DND-41 (cell line): ENCODE measurements at places on chromosomes 5 and 9.

DNA sequence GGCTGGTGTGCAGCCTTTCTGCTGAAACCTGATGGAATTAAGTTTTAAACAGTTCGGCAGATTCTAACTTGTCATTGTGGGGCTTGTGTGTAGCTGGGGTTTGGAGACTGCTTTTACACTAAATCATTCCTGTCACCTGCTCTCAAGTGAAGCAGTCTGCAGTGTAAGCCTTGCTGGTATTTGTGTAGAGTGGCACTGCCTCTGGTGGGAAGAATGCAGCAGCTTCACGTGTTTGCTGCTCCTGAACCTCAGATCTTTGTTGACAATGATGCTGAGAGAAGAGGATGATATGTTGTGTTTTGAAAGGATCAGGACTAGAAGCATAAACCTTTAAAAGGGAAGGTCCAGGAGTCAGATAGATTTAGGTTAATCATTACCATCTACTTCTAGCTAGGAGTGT is 88.1 kb downstream of the KDM4C start:
- DNase-seq = no peak

DNA sequence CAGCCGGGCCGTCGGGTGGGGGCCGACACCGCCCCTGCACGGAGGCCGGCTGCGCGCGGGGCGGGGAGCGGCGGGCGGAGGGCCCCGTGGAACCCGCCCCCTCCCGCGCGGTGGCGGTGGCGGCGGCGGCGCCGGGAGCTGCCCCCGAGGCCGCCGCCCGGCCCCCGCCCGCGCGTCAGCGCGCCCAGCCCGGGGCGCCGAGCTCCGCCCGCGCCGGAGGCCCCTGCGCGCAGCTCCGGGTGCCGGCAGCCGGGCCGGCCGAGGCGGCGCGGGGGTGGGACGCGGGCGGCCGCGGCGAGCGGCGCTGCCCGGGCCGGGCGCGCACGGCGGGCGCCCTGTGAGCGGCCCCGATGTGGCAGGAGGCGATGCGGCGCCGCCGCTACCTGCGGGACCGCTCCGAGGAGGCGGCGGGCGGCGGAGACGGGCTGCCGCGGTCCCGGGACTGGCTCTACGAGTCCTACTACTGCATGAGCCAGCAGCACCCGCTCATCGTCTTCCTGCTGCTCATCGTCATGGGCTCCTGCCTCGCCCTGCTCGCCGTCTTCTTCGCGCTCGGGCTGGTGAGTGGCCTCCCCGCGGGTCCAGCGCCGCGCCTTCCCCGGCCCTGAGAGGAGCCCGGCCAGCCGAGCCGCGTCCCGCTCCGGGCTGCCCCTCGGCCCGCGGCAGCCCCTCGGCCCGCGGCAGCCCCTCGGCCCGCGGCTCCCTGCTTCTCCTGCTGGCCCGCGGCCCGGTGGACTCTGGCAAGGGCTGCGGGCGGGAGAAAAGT is at the start of gene ADCY2:
Gene ADCY2 (plus strand): TSS at position 192 of the 766 bp plus-strand sequence. CDS start 159 bp downstream, at position 351.
- DNase-seq = no peak

GRCh38 chr5:133121080-133121479 is 69.3 kb downstream of the HSPA4 start:
- no peak for DNase-seq

DNA sequence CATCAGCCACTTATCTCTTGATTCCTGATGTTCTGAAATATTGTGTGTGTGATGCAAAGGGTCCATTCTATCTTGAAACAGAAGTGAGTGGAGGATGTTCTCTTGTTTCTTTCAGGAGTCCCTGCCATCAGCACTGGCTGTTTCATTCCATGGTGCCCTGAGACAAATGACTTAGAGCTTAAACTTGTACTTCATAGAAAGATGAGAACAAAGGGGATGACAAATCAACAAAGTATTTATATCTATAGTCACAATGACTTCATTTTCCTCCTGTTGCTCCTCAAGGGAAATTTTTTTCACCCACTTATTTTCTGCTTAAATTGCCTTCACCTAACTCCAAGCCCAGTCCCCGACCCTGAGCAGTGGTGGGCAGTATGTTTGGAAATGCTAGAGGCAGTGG is 171.6 kb downstream of the TARS1 start:
- no peak for DNase-seq

GRCh38 chr5:180329138-180329435 is 24.0 kb downstream of the GFPT2 start:
- DNase-seq = no peak

GRCh38 chr9:90069085-90069484 is 464.3 kb downstream of the GADD45G start:
- no peak for DNase-seq

- no peak for DNase-seq
These were observed 527.7 kb upstream of the WWC1 start for GRCh38 chr5:167763772-167764171.

- no peak for DNase-seq
These were observed 141.8 kb downstream of the ZNF354C start for GRCh38 chr5:179201986-179202385.

DNA sequence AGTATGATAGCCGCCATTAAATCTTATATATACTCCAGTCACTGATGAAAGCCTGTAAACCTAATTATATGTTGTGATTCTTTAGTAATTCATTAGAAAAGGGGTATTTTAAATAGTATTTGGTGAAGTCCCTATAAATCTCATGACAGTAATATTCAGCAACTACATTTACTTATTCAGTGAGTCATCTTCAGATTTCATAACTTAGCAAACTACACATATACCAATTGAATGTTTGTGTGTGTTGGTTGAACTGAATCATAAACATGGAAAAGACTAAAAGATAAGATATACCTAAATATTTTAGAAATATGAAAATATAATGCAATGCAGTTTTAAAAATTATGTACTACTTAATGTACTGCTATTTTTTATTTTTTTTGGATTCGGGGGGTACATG is 1050.4 kb downstream of the MAT2B start:
- no peak for DNase-seq

- DNase-seq = no peak
These were observed 25.9 kb downstream of the CSNK1G3 start for GRCh38 chr5:123537845-123538244.

- no peak for DNase-seq
These were observed 51.1 kb upstream of the LHFPL2 start for GRCh38 chr5:78699552-78700153.

DNA sequence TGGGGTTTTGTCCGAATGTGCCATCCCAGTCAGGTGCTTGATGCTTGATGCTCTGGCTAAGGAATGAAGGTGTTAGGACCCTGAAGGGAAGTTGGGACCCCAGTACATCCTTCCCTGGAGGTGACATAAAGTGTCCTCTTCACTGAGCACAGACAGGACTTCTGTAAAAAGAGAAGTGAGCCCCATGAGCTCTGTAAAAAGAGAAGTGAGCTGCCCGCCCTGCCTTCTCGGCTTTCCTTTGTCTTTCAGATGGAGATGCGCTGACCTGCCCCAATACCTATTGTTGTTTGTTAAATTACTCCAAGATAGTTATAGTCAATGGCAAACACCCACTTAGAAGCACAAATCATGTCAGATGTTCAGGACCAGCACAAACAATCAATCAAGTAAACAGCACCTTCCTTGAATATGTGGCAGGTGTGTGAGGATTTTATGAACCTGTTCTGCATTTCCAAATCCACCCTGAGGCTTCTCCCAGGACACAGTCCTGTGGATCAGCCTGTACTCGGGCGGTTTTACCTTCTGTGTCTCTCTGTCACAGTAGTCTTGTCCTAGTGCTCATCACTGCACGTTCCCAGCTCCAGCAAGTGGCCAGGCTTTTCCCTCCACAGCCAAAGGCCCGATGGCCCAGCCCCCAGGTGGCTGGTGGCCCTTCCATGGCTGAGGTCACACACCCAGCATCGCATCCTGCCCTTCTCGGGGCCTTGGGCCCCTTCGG is 191.4 kb downstream of the MTRR start:
- no peak for DNase-seq

DNA sequence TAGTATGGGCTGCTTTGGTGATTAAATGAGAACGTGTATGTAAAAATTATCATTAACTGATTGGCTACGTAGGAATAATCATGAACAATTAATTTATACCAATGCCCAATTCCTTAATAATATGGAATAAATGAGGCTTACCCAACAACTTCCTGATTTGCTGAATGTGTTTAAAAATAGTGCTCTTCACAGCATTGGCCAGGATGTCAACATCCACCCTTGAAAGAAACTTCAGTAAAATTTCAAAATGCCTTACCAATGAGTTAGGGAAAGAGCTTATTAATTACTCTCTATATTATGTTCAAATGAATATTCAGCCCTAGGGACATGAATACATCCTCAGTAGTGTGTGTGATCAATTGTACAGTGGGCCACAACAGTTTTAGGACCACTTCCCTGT is 401.4 kb downstream of the PSAT1 start:
- no peak for DNase-seq

- DNase-seq = no peak
These were observed 94.2 kb downstream of the AGTPBP1 start for GRCh38 chr9:85647571-85647970.
